Left renal pelvis (tissue), 4 donors: ENCODE measurements at places on chromosomes 2 and 18.

DNA sequence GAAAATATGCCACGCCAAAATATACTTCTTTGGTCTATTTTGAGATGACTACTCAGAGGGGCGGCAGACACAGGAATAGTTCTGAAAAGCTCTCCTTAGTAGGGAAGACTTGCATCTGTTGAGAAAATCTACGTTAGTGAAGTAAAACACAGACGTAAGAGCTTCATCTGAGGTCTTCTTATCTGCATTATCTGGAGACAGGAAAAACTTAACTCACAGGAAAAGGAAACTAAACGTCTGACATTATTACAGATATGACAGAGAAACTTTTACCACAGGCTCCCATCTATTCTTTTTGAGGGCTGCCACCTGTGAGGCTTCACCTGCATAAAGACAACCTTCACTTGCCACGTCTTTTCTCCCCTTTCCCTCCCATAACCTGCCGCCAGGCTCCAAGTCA is 1295.7 kb downstream of the LRP1B start:
- DNase-seq, result no peak

DNA sequence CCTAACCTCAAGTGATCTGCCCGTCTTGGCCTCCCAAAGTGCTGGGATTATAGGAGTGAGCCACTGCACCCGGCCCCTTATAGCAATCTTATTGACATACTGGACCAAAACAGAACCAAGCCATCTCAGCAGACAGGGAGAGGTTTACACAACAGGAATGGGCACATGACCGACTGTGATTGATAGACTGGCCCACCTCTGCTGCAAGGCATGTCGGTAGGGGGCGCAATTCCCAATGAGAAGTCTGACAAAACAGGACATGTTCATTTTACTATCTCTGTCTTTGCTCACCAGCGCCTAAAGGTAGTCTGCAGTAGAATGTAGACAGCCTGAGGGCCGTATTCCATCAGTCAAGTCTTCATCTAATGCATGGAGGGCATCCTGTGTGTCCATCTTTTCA is 2.0 kb downstream of the LYPD6B start:
- DNase-seq, result no peak

- DNase-seq, result no peak
Observed at GRCh38 chr2:96325041-96325883, at the start of gene ITPRIPL1. Gene ITPRIPL1, plus strand, starts transcription at chr2:96325317. Its CDS starts 523 bp downstream, at chr2:96325840.

- no peak for DNase-seq
Observed at GRCh38 chr2:67526283-67526682, 129.2 kb downstream of the ETAA1 start.

DNA sequence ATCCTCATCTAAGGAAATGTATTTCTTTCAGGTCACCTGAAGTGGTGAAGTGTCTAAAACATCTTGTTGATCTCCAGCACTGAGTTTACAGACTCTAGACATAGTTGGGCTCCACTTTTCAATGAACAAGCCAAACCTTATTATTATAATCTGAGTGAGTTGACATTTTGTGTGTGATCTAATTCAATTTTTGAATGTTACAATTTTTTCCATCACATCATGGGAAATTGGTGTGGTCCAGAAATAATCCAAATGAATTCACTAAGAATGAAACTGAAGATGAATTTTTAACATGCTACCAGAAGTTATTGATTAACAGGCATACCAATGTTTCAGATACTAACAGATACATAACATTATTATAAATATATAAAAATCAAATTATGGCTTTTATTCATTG is 75.6 kb upstream of the EFEMP1 start:
- no peak for DNase-seq

- DNase-seq, result peak; percentile 64
Observed at GRCh38 chr2:29990129-29990528, 68.7 kb upstream of the ALK start.

DNA sequence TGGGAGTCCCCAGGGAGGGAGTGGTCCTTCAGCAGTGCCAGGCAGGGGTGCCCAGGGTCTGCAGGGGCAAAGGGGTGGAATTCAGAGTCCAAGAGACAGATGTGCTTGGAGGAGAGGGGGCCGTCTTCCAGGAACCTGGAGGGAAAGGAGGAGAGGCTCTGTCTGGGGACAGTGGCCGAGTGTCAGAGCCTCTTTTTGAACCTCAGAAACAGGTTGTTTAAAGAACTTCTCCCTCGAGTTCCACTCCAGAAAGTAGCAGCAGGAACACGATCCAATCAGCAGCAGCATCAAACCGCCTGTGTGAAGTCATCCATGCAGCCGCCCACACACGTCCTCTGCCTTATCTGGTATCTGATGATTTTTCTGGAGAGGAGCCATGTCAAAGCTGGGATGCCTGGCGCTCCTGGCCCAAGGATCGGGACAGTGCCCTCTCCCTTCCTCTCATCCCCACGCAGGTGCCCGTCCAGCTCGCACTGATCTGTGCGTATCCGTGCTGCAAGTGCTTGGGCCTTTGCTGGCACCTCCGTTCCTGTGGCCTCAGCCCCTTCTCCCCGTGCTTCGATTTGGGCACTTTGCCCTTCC is 205.1 kb downstream of the NDUFA10 start:
- DNase-seq, result no peak
